ENCODE measurements at places on chromosomes 5 and 9. TPM values are rescaled to one million over a fixed set of nuclear protein-coding genes. Genes with fewer than 3 reads are reported as not detected.
A peak's percentile ranks its signal among the peaks of the same experiment; 100 is the strongest.

DNA sequence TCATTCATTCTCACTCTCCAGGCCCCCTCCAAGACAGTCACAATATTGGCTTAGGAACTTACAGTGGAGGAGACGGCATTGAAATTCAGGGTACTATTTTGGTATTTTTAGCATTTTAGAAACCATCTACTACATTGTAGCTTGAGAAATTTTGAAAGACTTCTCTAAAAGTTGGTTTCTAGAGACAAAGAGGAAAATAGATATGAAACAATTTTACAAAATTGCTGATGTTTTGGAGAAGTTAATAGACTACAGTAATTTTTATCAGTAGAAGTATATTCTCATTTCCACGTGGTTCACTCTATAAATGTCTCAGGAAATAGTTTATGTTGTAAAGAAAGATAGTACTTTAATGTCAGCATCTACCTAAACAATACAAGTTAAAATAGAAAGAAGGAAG is 63.2 kb upstream of the ZSWIM6 start:
- DNase-seq, result no peak

- no peak for DNase-seq
These were observed 57.2 kb downstream of the MEF2C start for GRCh38 chr5:88825584-88826315.

- no peak for DNase-seq
These were observed 260.4 kb upstream of the ATP10B start for GRCh38 chr5:161112371-161112770.

GRCh38 chr5:142819825-142820224 is 49.6 kb downstream of the ARHGAP26 start:
- no peak for DNase-seq

DNA sequence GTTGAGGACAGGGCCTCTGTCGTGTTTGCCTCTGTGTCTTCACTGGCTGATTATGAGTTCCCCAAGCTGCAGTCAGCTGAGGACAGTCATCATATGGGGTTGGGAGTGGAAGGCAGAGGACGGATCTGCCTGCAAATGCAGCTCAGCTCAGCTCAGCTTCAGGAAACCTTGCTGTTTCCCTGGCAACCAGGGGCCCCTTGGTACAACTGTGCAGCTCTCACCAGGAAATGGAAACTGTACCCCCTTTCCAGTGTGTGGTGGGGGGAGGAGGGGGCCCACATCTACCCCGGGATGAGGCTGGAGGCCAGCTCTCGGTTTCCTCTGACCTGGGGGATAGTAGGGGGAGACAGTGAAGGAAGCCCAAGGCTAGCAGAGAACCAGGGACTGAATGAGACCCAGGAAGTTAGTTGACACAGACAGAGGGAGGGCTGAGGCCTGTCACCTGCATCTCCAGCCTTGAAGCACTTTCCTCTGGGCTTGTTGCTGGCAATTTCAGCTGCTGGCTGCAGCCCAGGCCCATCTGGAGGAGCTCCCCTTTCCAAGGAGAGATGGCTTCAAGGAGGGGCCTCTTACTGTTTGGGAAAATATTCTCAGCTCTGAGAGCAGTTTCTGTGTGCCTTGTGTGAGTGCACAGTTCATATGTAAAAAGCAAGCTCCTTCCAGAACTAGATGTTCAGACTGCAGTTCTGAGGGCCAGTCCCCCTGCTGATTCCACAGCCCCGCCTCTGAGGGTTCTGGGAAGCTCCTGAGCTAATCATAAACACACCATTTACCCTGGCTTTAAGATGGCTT is 6.9 kb downstream of the ANXA6 start:
- DNase-seq, result peak; percentile 67

DNA sequence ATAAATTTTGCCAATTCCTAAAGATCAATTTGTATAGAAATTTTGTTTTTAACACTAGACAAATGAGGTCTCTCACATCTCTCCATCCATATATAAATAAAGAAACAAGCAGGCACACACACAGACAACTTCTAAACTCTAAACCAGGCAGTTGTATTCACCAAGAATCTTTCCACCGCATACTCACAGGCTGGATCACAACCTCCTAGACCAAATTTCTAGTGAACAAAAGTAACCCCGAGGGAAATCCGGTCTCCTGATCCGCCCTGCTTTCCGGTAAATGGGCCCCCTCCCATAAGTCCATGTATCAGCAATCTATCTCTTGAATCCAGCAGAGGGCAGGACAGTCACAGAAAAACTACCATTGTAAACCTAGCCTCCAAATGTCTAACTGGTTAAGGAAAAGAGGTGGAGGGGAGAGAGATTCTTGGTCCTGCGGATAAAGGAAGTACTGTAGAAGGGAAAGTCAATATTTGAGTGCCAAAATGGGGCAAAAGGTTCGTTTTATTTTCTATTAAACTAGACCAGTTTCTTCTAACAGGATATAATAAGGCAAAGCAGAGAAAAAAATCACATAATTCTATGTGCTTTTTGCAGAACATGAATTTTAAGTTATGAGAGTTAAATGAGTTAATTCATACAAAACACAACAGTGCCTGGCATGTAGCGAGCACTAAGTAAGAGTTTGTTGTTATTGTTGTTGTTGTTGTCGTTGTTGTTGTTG is 4.8 kb upstream of the SMU1 start:
- no peak for DNase-seq

GRCh38 chr5:1107167-1108022 is 4.5 kb downstream of the SLC12A7 start:
- DNase-seq, result no peak

GRCh38 chr9:128846680-128847030 is 17.1 kb upstream of the SPOUT1 start:
- DNase-seq, result no peak

- peak; percentile 78 for DNase-seq
These were observed 25.4 kb downstream of the ADAMTS2 start for GRCh38 chr5:179319741-179320281.

DNA sequence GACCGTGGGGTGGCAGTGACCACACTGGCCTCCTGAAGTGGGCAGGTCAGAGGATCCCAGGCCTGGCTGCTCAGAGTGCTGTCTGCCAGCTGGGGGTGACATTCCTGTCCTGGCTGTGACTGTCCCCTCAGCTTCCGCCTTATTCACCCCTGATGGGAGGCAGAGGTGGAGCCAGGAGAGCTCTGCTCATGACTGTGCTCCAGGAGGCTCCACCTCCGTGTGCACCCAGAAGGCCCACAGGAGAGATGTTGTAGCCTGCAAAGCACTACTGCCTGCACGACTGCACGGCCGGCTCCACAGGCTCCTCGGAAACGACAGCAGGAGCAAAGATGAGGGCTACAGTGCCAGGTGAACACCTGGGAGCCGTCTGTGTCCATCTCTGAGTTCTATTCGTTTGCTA is 60.9 kb downstream of the ROPN1L start:
- no peak for DNase-seq

DNA sequence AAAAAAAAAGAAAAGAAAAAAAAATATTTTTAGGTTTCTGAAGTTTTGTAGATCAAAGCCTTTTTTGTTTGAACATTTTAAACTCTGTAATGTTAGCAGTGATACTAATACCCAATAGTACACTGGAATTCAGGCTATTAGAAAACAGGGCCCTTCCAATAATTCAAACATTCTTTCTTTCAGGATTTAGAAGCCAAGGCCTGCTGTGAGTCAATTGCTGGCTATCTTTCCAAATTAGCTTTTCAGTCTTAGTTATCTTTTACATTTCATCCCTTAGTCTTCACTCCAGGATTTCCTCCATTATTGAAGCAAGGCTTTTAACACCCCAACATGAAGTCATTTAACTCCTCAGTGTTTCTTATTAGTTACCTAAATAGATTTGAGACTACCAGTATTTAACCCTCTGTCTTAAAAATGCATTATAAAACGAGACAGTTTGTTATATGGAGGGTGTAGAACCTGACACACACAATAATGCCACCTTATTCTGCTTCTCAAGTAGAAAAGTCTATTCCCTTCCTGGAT is 951.9 kb upstream of the DMAC1 start:
- no peak for DNase-seq

DNA sequence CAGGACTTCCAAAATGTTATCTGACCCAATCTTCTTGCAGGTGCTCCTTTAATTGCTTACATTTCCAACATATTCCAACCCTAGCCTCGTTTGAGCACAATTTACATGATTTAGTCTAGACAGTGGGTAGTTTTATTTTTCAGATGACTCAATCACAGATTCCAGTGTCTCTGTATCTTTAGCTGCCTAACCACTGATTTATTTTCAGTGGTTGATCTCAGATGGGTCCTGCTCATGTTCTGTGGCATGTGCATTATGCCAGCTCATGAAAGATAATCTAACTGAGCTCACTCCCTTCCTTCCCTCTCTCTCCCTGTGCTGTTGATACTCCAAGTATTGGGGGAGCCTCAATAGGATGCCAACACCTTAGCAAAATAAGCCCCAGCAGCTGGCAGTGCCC is 106.1 kb upstream of the ICE1 start:
- no peak for DNase-seq

DNA sequence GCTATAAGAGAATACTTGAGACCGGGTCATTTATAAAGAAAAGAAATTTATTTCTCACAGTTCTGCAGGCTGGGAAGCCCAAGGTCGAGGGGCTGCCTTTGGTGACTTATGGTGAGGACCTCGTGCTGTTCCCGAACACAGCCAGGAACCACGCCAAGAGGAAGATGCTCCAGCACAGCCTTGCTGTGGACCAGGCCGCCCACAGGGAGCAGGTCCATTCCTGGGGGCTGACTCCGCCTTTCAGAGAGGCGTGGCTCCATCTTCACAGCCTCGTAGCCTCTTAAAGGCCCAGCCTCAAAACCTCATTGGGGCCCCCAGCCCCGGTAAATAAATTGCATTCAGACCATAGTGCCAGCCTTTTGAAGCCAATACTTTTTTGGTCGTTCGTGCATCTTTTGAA is 93.5 kb upstream of the CACNA1B start:
- no peak for DNase-seq

GRCh38 chr5:179869101-179869500 is 10.5 kb upstream of the MRNIP start:
- DNase-seq, result no peak

GRCh38 chr5:171906703-171907590 is 99.5 kb downstream of the FBXW11 start:
- DNase-seq, result no peak

DNA sequence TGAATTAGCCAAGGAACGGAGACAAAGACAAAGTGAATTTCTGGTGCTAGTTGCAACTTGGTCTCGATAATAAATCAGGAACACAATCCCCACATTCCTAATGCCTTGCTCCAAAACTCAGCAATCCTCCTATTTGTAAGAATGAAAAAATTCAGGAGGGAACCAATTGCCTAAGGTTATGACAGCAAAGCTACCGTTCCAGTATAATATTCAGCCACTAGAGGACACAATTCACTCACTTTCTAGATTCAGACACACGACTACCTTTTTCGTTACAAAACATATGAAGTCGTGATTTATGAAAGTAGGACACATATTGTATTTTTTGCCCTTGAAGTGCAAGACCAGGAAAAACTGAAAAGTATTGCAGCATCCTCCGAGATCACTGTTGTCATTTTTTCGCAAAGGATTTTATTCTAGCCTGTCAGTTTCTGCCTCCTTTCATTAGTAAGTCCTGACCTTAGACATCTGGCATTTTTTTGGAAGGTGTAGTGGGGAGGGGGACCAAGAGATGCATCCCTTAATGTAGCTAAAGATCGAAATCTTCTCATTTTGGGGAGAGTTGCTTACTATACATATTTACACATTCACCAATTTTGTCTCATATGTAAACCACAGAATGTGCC is 133.1 kb downstream of the DOCK8 start:
- no peak for DNase-seq

DNA sequence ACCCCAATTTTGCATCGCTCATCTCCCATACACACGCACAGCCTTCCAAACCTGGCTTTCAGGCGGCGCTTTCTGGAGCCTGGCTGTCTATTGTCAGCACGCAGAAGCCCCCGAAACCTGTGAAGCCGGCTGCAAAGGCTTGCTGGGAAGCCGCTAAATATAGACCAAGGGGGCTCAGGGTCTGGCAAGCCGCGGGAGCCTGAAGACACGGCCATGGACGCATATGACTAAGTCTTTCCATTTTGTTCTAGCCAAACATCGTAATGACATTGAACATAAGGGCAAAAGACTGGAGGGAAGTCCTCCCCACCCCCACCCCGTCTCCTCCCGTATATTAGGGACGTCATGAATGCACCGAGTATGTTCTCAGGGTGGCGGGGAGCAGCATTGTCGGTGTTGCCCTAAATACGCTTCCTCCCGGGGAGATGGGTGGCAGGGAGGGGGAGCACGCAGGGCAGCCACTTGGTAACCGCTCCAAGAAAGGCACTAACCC is 1.1 kb downstream of the CTNND2 start:
- DNase-seq, result no peak

SPOCK1 gene
- total RNA-seq, result 48.5 TPM

DBH gene
- not detected for total RNA-seq

TUSC1 gene
- total RNA-seq, result 22.1 TPM

PTGS1 gene
- 20.3 TPM for total RNA-seq

OSMR gene
- total RNA-seq, result 150 TPM
